T-helper 2 cell (primary cell): ENCODE measurements at places on chromosomes 16 and 17.

DNA sequence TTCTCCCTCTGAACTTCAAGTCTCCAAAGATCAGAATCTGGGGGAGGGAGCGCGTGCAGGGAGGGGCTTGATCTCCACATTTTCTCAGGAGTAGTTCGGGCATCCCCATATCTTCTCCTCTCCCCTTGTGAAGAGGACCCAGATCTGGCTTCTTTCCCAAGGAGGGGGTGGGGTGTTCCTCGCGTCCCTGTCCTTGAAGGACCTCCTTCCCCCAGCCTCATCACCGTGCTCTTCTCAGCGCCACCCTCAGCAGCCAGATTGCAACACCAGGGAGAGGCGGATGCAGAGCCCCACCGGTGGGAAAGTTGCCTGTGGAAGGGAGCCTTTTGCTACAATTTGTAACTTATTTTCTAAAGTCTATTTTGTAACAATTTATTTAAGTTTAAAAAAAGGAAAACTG lies 5.7 kb downstream of the PRSS53 start:
- DNase-seq: no peak

DNA sequence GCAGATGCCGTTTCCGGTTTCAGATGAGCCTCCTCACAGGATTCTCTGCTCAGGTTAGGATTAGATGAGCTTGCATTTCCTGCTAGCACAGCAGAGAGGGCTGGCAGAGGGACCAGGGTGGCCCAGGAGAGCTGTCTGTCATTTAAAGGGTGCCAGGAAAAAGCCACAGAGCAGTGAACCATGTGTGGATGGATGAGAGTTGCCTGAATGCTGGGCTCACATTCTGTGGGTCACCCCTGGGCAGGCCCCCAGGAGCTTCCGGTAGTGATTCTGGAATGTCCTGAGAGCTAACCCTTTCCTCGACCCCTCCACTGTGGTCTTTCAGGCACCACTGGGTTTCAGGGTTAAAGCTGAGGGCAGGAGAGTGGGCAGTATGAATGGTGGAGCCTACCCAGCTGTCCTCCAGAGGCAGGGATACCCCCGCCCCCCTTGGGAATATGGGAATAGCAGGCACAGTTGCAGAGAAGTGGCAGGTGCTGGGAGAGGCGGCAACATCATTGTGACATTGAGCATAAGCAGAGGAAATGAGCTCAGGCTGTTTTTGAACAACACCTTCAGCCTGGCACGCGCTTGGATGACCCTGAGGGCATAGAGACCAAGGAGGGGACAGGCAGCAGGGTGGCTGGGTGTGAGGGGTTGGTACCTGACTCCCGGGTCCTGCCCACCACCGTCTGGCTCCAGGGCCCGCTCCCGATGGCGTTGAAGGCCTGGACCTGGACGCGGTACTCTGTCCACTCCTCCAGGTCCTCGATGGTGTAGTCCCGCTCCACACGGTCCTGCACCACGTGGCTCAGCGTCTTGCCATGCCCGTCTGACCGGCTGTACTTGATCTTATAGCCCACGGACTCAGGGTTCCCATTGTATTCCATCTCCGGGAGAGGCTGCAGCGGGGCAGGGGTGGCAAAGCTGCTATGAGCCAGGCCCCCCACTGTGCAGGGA lies 83.0 kb upstream of the CDC42EP4 start:
- no peak for DNase-seq

GRCh38 chr16:54412777-54413455 lies 126.3 kb upstream of the IRX3 start:
- DNase-seq: no peak

DNA sequence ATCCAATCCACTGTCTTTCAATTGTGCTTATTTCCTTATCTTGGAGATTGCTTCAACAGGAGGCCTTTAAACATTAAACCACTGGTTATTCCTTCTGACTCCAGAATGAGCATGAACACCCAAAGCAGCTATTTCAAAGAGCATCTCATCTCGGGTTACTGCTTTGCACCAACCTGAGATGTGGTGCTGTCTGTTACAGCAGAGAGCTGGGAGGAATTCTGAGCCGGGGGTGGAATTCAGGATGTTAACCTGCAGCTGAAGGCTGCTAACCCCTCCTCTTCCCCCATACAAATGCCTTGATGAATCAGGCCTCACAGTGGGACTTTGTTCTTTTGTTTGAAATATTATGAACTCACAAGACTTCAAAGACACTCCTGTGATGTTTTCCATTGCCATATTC lies 113.1 kb downstream of the SHISA9 start:
- DNase-seq: no peak

GRCh38 chr17:19531780-19532501 lies 1.7 kb upstream of the SLC47A1 start:
- DNase-seq: no peak

GRCh38 chr16:64184156-64184555 lies 937.7 kb downstream of the CDH11 start:
- DNase-seq: no peak

DNA sequence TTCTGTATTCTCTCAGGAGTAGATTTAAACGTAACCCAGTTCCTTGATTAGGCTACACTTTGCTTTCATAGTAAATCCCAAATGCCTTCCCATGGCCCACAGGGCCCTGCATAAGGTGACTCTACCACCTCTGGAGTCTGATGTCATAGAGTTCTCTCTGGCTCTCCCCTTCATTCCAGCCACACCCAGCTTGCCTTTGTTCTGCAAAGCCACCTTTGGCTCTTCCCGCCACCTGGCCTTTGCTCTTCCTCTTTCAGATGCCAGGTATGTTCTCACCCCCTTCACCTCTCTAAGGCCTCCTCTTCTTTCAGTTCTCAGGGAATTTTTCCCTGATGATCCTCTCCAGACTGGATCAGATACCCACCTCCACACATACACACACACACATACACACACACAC lies 141.3 kb upstream of the HSBP1 start:
- DNase-seq: no peak
